DMS153 (cell line): ENCODE measurements at places on chromosomes 4 and X.

- no peak for DNase-seq
Observed at GRCh38 chr4:3223956-3224748, 24.8 kb upstream of the MSANTD1 start.

- DNase-seq = no peak
Observed at GRCh38 chr4:172152284-172152683, 339.1 kb downstream of the GALNTL6 start.

GRCh38 chr4:15034071-15034764 is 31.9 kb downstream of the CPEB2 start:
- DNase-seq = no peak

DNA sequence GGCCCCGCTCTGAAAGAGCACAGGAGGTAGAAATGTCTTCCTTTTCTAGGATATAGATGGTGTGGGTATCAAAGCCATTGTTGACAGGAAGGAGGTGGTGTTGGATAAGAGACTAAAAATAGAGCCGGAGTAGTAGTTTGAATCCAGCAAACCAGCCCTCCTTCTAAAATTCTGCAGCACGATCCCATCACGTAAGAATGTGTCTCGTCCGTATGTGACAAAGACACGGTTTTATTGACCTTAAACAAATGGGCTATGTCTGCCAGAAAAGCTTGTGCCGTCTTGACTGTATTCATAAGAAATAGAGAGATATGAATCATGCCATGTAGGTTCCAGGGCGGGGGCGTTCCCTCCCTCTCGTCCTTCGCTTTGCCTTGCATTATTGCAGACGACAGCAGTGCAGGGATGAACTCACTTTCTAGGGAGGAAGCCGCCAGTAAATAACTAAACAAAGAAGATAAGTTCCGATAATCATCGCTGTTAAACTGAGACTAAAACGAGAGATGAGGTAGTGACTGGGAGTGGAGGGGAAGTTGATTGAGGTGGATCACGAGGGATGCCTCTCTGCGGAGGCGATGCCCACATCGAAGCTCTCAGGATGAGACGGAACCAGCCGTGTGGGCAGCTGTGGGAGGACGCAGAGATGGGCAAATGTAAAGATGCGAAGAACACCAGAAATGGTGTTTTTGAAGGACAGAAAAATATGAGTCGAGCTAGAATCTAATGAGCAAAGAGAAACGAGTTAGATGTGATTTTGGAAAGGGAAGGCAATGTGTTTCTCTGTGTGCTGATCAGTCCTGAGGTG is 3.4 kb downstream of the TENM3 start:
- no peak for DNase-seq

- DNase-seq = no peak
Observed at GRCh38 chr4:100555611-100556337, 38.0 kb upstream of the EMCN start.

DNA sequence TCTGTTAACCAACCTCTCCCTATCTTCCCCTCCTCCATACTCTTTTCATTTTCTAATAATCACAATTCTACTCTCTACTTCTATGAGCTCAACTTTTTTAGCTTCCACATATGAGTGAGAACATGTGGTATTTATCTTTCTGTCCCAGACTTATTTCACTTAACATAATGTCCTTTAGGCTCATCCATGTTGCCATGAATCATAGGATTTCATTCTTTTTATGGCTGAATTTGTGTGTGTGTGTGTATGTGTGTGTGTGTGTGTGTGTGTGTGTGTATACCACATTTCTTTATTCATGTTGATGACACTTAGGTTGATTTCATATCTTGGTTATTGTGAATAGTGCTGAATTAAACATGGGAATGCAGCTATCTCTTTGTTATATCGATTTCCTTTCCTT is 37.4 kb downstream of the RUFY3 start:
- no peak for DNase-seq

- no peak for DNase-seq
Observed at GRCh38 chr4:157270108-157270507, 49.6 kb downstream of the GRIA2 start.

DNA sequence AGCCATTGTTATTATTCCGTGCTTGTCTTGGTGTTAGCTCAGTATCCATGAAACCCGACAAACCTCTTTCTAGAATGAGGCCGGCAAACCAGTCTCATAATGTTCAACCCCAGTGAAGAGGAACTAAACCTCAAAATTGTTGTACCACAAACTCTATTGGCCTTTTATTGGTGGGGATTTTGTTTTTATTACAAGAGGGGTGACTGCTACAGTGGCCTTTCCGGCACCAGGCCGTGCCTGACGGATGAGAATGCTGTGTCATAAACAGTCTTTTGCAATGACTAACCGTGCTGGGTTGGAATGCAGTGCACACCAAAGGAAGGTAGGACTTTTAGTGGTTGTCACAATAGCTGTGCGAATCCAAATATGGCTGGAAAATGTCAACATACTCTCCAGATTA is 60.8 kb downstream of the SHROOM2 start:
- no peak for DNase-seq

- no peak for DNase-seq
Observed at GRCh38 chr4:40199999-40200874, 3.4 kb downstream of the RHOH start.

DNA sequence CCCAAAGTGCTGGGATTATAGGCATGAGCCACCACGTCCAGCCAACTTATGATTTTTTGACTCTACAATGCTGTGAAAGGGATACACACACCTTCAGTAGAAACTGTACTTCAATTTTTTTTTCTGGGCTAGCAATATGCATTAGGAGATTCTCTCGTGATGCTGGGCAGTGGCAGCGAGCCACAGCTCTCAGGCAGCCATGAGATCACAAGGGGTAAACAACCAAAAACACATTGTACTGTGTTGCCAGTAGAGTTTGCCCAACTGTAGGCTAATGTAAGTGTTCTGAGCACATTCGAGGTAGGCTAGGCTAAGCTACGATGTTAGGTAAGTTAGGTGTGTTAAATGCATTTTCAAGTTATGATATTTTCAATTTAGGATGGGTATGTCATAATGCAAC is 25.7 kb downstream of the RAB33A start:
- no peak for DNase-seq

DNA sequence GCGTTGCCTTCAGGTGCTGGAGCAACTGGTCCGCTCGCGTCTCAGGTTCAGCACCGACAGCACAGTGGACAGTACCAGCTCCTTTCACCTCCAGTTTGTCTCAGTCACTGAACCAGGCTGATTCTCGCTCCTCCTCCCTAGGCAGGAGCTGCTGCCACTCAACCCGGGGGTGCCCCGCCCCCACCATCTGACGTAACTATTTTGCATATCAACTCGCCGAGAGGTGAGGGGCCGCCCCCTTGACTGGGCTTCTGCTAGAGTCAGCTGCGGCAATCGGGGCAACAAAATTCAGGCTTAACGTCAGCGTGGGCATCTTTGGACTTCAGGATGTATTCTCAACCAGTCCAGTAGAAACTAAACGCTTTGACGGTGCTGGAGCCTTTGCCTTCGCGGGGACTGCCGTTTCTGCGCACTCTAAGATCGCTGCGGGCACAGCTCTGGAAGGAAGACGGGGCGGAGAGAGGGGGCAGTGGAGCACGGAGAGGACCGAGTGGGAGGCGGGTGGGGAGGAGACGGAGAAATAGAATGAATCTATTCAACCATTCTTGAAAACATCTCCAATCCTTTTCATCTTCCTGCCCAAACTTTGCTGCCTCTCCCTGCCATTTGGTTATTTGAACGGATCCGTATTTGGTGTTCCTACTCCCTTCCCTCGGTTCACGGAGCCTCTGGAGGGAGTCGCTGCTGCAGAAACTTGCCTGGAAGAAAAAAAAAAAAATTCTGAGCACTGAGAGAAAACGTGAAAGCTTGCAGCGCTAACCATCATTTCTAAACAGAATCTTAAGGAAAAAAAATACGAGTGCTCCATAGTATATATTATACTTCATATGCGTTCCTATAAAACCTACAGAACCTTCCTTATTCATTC is at the start of gene FSTL5:
FSTL5 (minus strand) TSS at position 109 of the 868 bp plus-strand sequence. CDS start 52,604 bp downstream, outside the sequence.
- DNase-seq = peak; percentile 79

GRCh38 chr4:169031392-169031791 is 21.3 kb upstream of the CBR4 start:
- DNase-seq = no peak

DNA sequence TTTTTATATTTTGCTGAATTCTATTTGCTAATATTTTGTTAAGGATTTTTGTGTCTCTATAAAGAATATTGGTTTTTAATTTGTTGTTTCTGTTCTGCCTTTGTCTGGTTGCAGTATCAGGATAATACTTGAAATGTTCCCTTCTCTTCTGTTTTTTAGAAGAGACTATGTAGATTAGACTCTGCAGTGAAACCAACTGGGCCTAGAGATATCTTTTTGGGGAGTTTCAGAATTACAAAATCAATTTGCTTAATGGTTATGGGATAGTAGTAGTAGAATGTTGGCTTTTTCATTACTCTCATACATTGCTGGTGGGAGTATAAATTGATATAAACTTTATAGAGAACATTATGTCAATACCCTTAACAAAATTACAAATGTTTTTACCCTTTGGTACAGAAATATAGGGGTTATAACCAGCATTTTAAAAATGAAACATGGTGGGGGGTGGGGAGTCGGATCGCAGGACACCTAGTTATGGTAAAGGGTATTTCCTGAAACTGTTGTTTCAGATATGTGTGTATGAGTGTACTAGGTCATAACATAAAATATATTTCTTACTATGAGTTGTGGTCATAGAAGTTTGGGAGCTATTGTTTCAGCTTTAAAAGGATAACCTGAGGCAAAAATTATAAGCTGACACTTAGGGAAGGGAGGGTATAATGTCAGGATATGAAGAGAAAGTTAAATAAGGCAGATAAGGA is 29.0 kb downstream of the CLOCK start:
- no peak for DNase-seq

DNA sequence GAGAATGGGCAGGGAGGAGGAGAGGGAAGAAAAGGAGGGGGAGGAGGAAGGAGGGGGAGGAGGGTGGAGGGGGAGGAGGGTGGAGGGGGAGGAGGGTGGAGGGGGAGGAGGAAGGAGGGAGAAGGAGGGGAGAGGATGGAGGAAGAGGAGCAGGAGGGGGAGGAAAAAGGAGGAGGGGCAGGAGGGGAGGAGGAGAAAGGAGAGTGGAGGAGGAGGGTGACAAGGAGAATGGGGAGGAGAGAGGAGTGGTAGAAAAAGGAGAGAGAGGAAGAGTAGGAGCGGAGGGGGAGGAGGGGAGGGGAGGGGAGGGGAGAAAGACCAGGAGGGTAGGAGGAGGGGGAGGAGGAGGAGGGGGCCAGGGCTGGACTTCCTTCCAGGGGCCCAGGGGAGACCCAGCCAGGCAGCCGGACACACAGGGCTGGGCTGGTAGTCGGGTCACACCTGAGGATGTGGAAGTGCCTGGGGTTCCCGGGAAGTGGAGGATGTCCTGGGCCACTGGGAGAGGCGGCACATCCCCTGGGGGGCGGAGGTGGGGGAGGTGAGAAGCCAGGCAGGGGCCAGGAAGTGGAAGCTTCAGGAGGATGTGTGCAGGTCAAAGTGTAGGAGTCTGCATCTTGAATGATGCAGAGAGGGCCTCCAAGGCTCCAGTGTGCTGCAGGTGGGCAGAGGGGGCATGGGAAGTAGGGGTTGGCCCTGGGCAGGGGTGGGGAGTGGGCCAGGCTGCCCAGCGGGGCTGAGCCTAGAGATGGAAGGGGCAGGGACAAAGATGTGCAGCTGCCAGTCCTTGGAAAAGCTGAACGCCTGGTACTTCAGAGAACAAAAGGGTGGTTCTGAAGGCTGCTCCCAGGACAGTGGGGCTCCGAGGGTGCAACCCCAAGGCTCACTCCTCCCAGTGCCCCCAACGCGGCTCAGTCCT is 18.8 kb downstream of the IL3RA start:
- DNase-seq = no peak

- peak; percentile 82 for DNase-seq
Observed at GRCh38 chr4:76585897-76586360, 150.9 kb downstream of the SHROOM3 start.

DNA sequence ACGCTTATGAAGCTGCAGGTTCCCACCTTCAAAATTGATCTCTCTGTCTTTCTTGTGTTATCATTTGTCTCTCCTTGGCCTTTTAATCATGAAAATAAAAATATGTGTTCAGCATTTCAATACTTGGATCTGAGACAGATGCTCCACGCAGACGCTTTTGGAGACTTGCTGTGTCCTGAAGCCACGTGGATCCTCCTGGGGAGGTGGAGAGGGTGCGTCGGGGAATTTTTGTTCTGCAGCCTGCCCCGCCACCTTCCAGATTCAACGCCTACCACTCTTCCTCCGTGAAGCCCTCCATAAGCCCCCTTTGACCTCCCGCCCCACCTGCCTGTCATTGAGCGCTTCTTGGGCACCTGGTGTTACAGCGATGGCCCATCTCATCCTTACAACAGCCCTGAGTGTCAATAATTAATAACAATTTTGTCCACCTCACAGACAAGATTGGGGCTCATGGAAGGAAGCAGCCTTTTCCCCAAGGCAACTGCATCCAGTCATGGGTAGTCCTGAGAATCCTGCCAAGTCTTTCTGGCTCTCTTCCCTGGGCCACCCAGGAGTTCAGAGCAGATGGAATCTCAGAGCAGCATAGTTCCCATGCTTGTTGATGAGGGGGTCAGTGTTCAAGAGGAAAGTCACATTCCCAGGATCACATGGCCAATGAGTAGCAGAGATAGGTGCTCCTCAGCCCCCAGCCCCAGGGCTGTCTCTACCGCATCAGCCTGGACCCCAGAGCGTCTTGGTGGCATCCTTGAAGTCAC is 172.6 kb upstream of the PSAPL1 start:
- DNase-seq = no peak

DNA sequence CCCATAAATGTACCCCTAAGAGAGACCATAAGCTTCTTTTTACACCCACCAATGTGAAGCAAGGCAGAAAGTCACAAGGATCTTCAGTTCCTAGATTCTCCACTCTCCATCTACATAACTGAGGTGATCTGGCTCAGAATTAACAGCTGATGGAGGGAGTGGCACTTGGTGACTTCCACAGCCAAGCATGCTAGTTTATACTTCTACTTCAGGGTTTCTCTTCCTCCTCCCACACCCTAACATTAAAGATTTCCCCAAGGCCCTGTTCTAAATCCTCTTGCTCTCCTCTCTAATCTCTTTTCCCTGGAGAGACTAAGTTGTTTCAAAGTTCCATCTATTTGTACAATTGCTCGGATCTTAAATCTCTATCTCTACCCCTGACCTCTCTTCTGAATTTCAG is 81.1 kb downstream of the MBNL3 start:
- DNase-seq = no peak

GRCh38 chr4:123619326-123619725 is 222.7 kb downstream of the SPRY1 start:
- DNase-seq = no peak

GRCh38 chr4:57243076-57243475 is 132.9 kb upstream of the IGFBP7 start:
- no peak for DNase-seq

DNA sequence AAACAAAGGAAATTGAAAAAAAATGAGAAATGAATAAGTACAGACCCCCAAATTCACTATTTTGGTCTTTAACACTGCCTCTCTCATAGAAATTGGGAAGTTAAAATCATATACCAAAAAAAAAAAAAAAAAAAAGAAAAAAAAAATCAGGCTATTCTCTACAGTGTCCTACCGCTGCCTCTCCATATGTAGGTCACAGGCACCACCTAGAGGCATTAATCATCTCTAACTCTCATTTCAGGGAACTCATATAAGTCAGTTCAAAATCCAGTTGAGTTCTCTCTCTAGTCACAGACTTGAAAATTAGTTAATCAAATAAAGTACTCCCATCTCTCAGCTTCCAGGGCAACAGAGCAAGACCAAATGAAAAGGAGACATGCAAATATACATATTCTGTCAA is 47.9 kb downstream of the COX18 start:
- DNase-seq = no peak

- no peak for DNase-seq
Observed at GRCh38 chrX:46039526-46039925, 505.7 kb downstream of the ZNF674 start.
